GM04504 (cell line): ENCODE measurements at places on chromosomes 2 and 18.
A peak's percentile ranks its signal among the peaks of the same experiment; 100 is the strongest.

GRCh38 chr2:3728104-3729054 lies 25.0 kb downstream of the DCDC2C start:
- no peak for DNase-seq

- DNase-seq, result no peak
Observed at GRCh38 chr18:54134053-54134452, 90.4 kb downstream of the MBD2 start.

GRCh38 chr18:31821545-31822171 lies 61.0 kb upstream of the SLC25A52 start:
- no peak for DNase-seq

DNA sequence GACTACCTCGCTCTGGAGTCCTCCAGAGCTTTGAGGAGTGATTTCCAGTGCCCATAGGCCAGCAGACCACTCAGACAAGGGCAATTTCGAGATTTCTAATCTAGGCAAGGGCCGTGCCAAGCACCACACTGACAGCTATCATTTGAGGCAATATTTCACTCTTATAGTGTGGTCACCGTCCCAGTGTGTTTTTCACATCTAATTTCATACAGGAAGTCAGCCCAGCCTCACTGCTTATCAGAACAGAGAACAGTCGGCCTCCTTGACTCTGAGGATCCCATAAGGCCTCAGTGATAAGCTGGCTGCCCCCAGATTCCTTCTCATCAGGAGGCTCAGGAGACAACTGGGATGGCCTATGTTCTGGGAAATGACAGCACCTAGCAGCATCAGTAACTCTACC lies 581 bp downstream of the CAPN14 start:
- no peak for DNase-seq

DNA sequence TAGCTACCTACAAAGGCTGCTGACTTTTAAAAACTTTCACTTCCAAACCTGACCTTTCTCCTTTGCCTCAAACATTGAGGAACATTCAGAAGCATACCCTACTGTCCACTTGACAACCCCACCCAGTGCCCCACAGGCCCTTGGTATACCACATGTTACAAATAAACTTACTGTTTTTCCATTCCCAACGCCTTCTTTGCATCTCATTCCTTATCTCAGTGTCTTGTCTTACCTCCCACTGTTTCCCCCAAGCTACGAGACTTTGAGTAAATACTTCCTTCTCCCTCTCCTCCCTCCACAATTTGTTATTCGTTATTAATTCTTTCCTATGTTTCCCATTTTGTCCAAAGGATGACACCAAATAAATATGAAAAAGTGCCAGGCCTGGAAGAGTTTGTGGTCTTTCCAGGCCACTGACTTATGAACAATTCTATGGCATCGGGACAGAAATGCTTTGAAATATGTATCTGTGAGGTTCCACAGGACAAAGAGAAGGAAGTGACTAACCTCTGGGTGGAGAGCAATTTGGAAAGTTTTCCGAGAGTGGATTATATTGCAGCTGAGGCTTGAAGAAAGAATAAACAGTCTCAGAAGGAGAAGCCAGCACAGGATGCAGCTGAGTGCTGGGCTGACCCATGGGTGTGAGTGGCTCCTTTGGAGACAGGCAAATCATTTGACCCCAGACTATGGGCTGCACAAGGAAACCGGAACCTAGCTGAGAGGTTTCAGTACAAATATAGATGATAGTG lies 409.0 kb downstream of the LPIN1 start:
- peak; percentile 72 for DNase-seq

DNA sequence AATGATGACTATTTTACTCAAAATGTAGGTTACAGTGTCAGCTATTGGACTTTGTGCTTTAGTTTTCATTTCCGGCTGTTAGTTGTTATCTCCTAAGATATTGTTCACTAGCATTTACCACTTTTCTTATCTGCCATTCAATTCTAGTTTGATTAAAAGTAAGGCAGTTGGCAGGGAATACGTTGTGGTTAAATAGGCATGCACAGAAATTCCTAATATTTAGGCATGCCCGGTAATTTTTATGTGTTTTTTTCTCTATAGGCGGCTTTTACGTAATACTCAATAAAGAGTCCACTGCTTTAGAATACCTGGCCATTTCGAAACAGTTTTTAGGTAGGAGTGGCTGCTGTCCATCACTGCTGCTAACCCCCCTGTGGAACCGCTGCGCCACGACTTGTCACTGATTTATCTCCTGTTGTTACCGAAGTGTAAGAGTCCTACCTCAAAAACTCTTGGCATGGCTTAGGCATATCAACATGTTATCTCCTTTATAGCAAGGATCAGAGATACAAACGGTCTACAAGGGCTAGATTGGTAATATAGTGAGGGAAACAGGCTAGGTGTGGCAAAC lies 39.5 kb downstream of the BABAM2 start:
- DNase-seq, result no peak

DNA sequence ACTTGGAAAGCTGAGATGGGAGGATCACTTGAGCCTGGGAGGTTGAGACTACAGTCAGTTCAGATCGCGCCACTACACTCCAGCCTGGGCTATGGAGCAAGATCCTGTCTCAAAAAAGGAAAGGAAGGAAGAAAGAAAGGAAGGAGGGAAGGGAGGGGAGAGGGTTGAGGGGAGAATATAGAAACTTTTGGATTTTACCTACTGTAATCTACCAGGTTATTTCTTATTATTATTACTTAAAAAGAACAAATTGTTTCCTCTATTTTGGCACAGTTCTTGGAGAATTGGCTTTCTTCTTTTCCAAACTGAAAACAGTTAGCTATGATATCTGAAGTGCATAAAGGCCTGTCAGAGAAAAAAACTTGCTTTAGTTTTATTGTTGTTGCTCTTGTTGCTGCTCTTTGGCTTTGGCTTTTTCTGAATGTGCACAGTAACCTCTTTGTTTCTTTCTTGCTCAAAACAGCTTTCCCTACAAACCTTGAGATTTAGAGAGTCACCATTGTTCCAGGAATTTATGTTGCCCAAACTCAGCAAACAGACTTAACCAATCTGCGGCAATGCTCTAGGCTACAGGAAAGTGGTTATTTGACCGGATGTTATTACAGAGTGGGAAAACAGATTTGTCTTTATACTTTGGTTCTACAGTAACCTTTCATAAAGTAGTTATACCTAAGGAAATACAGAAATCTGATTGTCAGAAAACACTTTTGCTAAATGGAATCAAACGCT lies 214.9 kb downstream of the XIRP2 start:
- no peak for DNase-seq

GRCh38 chr18:27985832-27986231 lies 191.1 kb downstream of the CDH2 start:
- DNase-seq, result no peak

GRCh38 chr2:69237070-69237670 lies 149.9 kb downstream of the GFPT1 start:
- peak; percentile 42 for DNase-seq

GRCh38 chr2:105236060-105236424 lies 5.5 kb upstream of the GPR45 start:
- DNase-seq, result no peak

DNA sequence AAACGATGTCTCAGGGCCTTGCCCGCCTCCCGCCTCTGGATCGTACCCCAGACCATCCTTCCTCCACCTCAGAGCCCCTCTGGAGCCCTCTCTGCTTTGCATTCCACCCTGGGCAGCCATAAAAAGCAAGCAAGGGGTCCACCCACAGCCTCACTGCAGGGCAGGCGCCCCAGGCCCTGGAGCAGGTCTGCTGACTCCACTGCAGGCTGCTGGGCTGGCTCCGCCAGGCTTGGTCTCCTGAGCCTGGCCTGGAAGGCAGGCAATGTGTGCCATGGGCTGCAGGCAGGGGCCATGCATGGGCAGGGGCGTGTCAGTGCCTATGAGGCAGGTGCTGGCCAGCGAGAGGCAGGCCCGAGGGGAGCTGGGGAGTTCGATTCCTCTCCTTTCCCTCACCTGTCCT lies 186.0 kb downstream of the ANKRD30B start:
- DNase-seq, result no peak

DNA sequence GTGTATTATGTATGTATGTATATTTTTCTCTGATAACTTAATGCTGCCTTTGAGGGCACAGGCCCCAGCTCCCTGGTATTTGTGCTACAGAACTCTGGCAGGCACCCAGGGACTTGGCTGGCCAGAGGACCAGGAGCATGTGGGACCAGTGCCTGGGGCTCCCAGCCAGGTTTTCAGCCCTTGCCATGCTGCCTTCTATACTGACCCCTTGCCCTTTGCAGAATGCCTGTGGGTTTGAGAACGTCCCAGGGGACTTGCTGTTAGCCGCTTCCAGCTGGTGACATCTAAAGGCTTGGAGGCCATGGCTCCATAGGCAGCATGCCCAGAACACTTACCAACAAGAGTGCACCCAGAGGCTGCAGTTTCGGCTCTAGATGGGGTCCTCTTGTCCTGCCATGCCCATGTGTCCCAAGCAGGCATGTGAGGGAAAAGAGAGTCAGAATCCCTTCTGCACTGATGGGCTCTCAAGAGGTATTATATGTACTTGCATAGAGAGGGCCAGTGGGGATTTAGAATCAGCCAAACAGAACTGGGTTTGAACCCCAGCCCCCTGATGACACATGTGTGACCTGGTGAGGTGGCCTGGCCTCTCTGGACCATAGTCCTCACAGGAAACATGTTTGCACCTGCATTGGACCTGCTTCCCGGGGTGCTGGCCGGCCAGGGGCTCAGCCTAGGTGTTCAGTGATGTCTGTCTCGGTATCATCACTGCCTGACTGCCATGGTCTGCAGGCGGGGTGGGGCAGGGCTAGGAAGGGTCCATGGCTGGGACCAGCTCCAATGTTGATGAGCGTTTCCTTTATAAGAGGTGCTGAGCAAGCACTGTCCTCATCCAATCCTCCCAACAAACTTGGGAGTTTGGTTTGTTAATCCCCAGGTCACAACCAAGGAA lies 119.2 kb upstream of the FHL2 start:
- no peak for DNase-seq

DNA sequence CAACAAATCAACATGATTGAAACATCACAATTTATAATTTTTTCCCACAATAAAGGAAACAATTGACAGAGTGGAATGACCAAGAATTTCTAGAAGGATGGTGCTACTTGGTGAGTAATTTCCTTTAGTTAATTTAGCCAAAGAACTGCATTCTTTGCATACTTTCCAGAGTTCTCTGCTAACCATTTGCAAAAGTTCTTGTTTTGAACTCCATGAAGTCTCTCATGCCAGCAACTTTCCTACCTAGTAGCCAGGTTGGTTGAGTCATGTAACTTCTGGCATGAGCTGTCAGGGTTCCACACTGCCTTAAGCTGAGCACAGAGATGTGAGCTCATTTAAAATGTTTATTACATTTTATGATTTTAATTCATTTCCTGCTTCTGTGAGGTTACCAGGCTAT lies 539.6 kb downstream of the PID1 start:
- peak; percentile 68 for DNase-seq

GRCh38 chr18:55647331-55647730 lies 59.3 kb upstream of the TCF4 start:
- no peak for DNase-seq

DNA sequence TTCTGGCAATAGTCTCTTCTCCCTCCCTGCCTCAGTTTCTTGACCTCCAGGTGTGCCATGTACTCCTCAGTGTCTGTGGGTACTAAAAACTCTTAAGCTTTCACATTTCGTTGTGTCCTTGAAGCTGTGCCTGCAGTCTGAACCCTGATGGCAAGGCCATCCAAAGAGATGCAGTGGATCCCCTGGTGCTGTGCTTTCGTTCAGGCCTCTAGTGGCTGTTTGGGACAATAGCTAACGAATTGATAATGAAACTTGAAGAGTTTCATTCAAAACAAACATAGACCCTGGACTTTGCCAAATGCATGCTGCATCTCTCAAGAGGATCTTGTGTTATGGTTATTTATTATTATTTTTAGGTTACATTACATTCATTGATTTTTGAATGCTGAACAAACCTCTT lies 523.1 kb upstream of the FSIP2 start:
- no peak for DNase-seq

DNA sequence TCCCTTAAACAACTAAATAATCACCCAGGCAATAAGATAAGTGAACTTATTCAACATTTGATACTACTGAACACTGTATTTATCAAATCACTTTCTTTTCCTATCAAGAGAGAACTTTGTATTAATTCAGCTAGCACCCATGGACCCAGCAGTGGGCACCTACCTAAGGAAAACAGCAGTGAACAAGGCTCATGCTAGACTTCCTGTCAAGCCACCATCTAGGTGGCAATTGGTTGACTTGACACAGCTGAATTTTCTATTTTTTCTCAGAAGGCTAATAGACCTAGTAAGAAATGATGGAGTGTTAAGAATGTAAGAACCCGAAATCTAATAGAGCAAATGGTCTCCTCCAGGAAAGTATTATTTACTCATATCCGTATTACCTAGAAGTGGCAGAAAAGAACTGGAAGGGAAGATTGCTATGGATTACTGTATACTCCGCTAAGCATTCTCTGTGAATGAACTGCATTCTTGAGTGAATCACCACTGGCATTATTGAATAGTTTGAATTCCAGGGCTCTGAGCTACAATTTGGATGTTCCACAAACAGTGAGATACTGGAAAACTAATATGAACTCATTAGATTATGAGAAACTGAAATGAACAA lies 988.2 kb upstream of the CDH2 start:
- peak; percentile 48 for DNase-seq

- DNase-seq, result no peak
Observed at GRCh38 chr2:195590861-195591205, 66.2 kb upstream of the SLC39A10 start.

GRCh38 chr2:86636842-86637241 lies 13.2 kb upstream of the RNF103 start:
- DNase-seq, result no peak

- no peak for DNase-seq
Observed at GRCh38 chr18:1078301-1078700, 173.6 kb downstream of the ADCYAP1 start.

GRCh38 chr2:71507476-71507875 lies 54.1 kb downstream of the DYSF start:
- no peak for DNase-seq

DNA sequence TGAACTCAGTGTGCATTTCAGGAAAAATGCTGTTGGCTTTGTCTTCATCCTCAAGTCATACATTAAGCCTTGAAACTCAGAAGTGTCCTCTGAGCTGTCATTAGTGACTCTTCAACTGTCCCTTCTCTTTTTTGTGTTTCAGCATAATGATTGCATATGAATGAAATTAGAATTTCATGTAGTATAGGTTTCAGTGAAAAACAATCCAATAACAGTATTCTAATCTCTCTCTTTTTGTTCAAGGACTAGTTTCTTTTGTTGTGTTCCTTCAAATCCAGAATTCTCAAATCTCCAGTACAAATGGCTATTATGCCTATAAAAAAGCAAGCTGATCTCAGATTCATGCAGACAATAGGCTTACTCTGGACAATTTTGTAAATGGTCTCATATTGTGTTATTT lies 133.5 kb downstream of the QPCT start:
- no peak for DNase-seq

GRCh38 chr2:98649135-98649991 lies 41.0 kb downstream of the UNC50 start:
- peak; percentile 41 for DNase-seq

DNA sequence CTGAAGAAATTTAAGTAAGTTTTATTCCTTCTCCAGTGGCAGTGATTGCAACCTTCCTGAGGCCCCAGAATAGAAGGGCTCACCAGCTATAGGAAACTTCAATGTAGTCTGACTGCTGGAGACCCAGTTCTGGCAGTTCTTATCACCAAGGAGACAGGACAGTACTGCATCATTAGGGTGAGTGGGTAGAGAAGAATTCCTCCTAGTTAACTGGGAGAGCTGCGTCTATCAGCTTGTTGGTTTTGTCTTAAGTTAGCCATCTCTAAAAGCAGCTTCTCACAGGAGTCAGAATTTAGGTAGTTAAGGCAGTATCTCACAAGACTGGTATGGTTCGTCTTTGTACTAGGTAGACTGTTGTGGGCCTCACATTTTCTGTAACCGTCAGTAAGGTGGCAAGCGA lies 3.3 kb upstream of the MSTN start:
- no peak for DNase-seq

GRCh38 chr2:12486205-12487118 lies 230.3 kb upstream of the TRIB2 start:
- no peak for DNase-seq
